ENCODE measurements at places on chromosomes 6 and 20.

DNA sequence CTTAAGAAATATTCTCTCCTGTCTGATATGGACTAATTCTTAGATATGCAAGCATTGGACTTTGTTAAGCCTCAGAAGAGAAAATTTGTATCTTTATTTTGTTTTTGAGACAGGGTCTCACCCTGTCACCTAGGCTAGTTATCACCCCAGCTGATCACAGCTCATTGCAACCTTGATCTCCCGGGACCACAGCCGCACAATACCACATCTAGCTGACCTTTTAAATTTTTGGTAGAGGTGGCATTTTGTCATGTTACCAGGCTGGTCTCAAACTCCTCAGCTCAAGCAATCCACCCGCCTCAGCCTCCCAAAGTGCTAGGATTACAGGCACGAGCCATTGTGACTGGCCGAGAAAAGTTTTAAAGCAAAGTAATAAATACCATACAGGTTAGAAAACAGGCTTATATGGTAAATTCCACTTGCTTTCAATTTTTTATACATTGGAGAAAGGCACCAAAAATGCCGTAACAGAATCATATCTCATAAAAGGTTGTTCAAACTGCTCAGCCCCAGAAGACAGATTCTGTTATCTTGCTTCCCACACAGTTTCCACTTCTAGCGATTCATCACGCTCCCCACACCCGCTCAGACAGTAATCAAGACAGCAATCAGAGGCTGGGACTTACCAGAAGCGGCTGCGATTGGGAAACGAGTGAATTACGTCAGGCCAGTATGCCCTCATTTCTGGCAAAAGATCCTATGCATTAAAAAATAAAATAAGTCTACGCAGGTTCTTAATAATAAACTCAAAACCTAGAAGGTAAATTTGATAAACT lies 13.8 kb downstream of the RNASET2 start:
- no peak for DNase-seq

GRCh38 chr20:19971116-19971515 lies 46.0 kb upstream of the NAA20 start:
- no peak for DNase-seq

DNA sequence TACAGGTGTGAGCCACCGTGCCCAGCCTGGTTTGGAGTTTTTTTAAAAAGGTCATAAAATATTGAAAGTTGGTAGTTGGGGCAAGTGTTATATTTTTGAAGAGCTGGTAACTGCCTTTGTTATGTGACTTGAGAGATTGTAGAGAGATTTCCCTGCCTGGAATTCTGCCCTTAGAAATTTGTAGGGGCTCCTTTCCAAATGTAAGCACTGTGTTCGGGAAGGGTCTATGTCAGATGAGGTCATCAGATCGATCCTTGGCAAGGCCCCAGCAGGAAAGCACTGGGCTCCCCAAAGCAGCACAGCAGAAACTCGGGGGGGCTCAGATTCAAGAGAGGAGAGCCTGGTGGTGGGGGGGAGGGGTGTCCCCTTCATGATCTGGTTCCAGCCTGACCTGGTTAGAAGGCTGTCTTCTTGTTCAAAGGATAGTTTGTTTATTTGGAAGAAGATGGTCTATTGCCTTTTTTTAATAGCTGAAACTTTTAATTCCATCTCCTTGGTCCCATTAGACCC lies 220.2 kb downstream of the UST start:
- DNase-seq: no peak

DNA sequence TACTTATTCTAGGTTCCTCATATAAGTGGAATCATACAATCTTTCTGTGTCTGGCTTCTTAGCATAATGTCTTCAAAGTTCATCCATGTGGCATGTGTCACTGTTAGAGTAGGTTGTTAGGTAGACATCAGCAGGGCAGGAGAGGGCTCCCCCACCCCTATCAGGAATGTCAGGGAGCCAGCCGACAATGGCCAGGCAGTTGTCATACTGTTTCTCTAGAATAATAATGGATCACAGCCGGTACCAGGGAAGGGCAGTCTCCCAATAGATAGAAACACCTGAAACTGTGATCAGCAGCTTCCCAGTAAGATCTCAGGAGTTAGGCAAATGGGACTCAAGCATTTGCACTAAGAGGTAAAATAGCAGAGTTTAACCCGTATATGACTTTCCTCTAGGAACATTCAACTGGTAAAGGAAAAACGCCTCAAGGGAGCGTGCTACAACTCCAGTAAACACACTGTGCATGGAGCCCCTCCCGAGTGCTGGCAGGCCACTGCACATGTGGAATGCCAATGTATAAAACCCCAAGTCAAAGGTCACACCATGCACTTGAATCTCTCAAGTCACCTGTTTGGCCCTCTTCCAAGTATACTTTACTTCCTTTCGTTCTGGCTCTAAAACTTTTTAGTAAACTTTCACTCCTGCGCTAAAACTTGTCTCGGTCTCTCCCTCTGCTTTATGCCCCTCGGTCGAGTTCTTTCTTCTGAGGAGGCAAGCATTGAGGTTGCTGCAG lies 29.8 kb upstream of the SIRT5 start:
- DNase-seq: no peak

GRCh38 chr6:150494241-150494640 lies 105.4 kb upstream of the PLEKHG1 start:
- DNase-seq: no peak

DNA sequence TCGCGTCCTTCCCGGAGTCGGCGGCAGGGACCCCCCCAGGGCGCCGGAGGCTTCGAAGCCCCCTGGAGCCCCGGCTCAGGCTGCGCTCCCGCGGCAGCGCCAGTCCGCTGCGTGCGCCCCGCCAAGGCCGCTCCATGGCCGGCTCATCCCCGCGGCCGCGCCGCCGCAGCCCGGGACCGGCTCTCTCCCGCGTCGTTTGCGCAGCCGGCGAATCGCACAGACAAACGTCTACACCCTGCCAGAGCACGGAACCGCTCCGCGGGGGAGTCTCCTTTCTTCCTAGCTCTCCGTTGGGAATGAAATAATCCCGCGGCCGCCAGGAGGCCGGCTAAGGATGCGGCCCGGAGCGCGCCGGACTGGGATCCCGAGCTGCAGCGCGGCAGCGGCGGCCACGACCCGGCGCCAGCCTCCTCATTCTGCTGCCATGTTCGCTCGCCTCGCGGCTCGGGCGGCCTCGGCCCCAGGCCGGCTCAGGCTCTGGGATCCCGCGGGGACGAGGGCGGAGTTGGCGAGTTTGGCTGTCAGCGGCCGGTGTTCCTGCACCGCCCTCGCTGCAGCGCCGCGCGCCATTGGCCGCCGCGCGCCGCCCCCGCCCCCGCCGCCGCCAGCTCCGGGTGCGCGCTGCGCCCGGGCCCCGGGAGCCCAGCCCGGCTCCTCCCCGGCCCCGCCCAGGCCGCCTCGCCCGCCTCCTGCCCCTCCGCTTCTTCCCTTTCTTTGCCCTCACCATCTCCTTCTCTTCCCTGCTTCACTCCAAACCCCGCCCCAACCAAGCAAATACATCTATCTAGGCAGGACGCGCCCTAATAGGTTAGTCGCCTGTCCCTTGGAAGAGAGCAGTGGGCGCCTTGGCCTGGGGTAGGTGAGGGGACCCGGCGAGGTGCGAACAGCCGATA lies at the start of gene GFOD1:
Gene GFOD1 (minus strand): TSS at position 479 of the 893 bp plus-strand sequence. CDS start 710 bp downstream, outside the sequence.
- peak; percentile 75 for DNase-seq

GRCh38 chr6:138605958-138606357 lies 106.7 kb upstream of the NHSL1 start:
- DNase-seq: no peak
